ENCODE measurements at places on chromosomes 13 and 19.

GRCh38 chr13:36029166-36029565, 102.0 kb downstream of the DCLK1 start:
- DNase-seq, result no peak

GRCh38 chr13:106088085-106088484, 447.4 kb downstream of the EFNB2 start:
- DNase-seq, result no peak

DNA sequence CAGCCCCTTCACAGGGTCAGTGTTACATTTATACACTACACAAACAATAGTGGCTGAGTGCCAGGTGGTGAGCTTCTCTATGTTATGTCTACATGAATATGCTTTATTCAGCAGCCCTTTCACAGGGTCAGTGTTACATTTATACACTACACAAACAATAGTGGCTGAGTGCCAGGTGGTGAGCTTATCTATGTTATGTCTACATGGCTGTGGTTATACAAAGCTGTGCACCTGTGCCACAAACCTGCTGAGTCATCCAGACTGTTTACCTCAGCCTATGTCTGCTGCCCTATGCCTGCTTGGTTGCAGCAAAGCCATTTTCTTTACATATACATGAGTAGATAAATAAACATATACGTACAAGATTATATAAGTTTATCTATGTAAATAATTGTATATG, 76.5 kb downstream of the ZNF726 start:
- no peak for DNase-seq

GRCh38 chr13:39394796-39395678, 208.0 kb downstream of the LHFPL6 start:
- no peak for DNase-seq

DNA sequence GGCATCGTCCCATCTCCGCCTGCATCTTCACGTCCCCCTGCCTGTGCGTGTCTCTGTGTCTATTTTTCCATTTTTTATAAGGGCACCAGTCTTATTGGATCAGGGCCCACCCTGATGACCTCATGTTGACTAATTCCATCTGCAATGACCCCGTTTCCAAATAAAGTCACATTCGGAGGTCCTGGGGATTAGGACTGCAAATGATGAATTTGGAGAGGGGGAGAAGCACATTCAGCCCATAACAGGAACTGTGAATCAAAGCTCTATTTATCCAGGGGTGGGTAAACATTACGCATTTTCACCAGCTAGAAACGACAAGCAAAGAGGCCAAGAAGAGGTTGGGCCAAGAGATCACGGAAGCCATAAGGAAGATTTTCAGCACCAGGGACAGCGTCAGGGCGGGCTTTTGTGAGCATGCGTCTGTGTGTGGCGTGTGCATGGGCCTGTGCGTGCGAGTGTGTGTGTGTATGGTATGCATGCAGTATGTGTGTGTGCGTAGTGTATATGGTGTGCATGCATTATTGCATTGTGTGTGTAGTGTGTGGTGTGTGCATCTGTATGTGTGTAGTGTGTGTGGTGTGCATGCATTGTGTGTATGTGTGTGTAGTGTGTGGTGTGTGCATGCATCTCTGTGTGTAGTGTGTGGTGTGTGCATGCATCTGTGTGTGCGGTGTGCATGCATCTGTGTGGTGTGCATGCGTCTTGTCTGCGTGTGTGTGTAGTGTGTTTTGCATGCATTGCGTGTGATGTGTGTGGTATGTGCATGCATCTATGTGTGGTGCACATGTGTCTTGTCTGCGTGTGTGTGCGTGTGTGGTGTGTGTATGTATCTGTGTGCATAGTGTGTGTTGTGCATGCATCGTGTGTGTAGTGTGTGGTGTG, 19.6 kb downstream of the CELF5 start:
- no peak for DNase-seq
